Activated T-helper 9 cell treated with anti-CD3 and anti-CD28 coated beads, Interleukin-2, amount 50 U/mL, for 16 hours (primary cell): ENCODE measurements at places on chromosomes 3 and 15.

DNA sequence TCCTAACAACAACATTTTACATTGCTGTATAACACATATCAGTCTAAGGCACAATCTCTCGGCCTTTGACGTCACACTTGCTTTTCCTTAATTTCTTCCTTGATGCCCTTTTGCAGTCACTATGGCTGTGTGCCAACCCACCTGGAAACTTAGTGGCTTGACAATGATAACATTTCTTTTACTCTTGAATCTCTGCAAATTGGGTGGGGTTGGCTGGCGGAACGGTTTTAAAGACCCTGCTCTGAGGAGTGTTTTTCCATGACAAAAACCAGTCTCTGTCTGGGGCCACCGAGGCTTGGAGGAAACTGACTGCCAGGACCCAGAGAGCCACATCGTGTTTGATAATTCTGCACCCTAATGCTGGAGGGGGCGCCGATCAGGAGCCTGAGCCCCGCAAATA is 115.6 kb downstream of the KLF13 start:
- DNase-seq: no peak

- no peak for DNase-seq
Measured at GRCh38 chr15:77525400-77525811, 104.7 kb downstream of the HMG20A start.

DNA sequence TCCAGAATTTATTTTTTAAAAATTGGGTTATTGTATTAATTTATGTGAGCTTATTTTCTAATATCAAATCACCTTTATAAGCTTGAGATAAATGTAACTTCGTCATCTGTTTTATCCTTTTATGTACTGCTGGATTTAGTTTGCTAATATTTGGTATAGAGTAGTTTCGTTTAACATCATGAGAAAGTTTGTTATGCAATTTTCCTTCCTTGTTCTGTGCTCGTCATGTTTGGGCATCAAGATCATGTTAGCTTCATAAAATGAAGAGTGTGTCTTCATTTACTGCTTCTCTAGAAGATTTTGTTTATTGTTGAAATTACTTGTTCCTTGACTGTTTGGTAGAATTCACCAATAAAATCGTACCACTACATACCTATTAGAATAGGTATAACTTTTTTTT is 262.1 kb upstream of the SATB1 start:
- no peak for DNase-seq

GRCh38 chr3:108538083-108538482 is 27.7 kb upstream of the MYH15 start:
- DNase-seq: no peak

DNA sequence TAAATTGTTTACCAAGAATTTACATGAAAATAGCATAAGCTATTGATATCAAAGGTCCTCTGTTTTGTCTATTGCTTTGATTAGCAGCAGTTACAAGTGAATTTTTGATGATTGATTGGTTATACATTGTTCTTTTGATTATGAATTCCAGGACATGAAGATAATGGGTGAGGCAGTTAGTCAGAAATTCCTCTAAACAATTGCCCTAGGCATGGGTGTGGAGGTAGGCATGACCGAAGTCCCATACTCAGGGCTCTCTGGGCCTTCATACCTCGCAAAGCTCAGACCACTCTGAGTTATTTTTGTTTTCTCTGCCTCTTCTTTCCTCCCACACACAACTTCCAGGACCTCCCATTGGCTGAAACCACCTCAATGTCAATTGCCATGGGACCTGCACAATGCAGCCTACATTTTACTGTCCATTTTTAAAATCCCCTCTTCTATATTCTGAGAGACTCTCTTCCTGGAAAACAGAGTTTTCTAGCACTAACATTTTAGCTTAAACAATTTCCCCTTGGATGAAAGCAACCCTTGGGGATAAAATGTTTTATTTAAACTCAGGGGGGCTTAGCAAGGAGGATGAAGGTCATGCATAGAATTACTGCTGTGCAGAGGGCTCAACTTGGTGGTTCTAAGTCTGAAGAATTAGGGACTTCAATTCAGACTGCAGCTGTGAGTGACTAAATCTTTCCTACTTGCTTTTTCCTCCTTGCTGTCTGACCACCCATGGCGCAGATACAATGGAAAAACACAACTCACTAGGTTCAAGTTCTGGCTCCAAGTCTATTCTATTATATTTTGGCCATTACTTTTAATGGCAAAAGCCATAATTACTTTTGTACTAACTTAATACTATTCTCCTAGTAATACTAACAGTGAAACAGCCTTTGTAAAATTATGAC is 594.8 kb downstream of the NTRK3 start:
- DNase-seq: no peak

DNA sequence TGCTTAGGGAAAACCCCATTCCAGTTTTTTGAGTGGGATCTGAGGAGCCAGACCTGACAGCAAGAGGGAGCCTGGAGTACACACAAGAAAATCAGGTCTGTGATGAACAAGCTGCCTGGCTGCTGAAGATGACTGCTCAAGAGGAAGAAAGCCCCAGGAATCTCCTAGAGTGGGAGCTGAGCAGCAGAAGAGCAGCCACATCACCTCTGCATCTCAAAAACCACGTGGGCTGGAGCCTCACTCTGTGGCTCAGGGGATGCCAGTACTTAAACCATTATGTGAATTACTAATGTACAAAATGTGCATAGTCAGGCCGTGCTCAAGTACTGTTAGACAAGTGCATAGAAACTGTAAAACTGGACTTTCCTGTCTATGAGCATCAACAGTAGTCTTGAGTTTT is 52.4 kb downstream of the SLC9A9 start:
- DNase-seq: no peak

- no peak for DNase-seq
Measured at GRCh38 chr3:182052757-182053156, 341.0 kb downstream of the SOX2 start.

DNA sequence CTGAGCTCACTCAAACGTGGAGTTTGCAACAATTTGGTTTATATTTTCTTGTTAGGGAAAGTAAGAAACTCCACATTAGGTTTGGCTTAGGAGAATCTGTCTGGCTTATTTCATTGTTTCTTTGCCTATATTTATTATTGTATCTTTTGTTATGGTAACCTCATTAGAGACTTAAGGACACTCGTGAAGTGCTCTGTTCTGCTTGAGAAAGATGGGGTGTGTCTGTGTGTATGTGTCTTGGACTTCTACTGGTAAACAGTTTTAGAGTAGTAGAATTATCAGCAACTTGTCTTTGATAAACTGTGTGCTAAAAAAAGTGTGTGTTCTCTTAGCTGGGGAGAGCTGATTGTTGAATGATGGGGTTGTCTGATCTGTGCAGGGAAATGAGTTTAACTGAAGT is 306.5 kb downstream of the RBMS3 start:
- DNase-seq: no peak

GRCh38 chr15:40263024-40263754 is 19.7 kb downstream of the ANKRD63 start:
- no peak for DNase-seq

DNA sequence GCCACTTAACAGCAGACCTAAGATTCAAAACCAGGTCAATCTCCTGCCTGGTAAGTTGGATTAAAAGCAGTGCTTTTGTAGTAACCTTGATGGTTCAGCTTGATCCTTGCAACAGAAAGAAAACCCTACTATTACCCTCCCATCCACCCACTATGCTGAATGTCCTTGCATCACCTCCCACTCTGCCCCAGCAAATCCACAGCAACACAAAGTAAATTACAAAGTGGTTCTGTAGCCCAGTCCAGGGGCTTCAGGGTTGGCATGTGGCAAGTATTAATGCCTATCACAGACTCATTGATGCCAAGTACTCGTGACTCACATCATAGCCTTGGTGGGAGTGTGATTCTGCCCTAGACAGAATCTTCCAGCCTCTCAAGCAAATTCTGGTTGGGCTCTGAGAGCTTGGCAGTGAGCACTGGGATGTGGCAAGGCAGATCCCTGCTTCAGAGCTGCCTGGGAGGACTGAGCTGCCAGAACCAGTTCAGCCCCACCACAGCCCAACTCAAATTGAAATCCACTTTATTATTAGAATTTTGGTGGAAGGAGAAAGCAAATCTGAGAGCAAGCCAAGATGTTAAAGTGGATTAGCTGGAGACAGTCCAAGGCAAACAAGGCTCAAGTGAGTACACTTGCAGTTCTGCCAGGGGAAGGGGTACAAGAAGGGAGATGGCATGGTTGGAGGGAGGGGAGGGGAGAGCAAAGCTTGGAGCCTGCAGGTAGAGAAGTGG is 225.8 kb upstream of the UMPS start:
- DNase-seq: no peak

- no peak for DNase-seq
Measured at GRCh38 chr3:172581757-172582166, 58.5 kb upstream of the TNFSF10 start.
